ENCODE measurements at places on chromosomes 3 and 15.
A peak's percentile ranks its signal among the peaks of the same experiment; 100 is the strongest.

GRCh38 chr15:46703871-46704637 is 1013.3 kb upstream of the SEMA6D start:
- DNase-seq = no peak

GRCh38 chr3:126658584-126658983 is 3.7 kb upstream of the TXNRD3 start:
- no peak for DNase-seq

DNA sequence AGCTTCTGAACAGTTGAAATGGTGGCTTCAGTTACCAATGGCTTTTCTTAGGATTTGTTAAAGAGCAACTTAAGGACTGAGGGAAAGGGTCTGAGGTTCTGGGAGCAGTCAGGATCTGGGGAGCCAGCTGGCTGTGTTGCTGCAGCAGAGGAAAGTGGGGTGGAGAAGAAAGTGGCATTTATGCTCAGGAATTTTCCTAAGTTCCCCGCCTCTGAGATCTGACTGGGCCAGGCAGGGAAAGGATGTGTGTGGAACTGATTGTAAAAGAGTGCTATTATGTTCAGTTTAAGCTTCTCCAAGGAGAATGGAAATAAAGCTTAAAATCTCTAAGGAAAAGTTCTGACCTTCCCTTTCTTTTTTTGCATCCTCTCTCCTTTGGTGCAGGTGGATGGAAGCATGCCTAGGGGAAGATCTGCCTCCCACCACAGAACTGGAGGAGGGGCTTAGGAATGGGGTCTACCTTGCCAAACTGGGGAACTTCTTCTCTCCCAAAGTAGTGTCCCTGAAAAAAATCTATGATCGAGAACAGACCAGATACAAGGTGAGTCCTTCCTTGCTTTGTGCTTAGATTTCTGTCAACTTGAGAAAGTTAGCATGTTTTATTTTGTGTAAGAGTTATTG is 37.8 kb downstream of the IQGAP1 start:
- DNase-seq = no peak

DNA sequence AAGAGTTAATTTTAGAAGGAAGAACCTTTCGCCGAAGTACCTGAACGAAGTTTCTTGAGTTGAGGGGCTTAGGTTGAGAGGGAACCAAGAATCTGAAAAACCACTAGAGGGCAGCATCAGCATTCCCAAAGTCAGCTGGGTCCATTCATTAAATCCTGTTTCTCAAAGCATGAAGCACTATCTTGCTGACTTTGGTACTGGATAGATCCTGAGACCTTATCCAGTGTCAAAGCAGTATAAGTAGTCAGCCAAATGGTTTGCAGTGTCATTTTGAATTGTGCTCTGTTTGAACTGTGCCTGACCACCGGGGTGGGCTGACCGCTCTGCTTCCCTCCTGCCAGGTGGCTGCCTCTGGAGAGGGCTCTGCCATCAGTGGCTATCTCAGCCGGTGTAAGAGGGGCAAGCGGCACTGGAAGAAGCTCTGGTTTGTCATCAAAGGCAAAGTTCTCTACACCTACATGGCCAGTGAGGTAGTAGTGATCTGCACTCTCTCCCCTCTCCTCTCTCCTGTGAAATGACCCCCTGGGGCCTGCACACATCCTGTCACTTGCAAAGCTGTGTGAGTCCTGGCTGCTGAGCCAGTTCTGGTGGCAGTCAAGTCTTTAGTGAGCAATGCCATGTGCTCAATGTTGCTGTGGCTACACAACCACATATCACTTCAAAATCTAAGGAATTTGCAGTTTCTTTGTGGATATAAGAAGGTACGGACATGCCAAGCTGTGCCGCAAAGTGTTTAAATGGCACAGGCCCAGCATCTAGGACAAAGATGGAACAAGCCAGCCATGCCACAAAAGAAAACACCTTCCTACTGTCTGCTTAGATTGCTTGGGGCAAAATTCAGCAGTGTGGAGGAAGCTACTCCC is 21.4 kb upstream of the NR2C2 start:
- peak; percentile 83 for DNase-seq

DNA sequence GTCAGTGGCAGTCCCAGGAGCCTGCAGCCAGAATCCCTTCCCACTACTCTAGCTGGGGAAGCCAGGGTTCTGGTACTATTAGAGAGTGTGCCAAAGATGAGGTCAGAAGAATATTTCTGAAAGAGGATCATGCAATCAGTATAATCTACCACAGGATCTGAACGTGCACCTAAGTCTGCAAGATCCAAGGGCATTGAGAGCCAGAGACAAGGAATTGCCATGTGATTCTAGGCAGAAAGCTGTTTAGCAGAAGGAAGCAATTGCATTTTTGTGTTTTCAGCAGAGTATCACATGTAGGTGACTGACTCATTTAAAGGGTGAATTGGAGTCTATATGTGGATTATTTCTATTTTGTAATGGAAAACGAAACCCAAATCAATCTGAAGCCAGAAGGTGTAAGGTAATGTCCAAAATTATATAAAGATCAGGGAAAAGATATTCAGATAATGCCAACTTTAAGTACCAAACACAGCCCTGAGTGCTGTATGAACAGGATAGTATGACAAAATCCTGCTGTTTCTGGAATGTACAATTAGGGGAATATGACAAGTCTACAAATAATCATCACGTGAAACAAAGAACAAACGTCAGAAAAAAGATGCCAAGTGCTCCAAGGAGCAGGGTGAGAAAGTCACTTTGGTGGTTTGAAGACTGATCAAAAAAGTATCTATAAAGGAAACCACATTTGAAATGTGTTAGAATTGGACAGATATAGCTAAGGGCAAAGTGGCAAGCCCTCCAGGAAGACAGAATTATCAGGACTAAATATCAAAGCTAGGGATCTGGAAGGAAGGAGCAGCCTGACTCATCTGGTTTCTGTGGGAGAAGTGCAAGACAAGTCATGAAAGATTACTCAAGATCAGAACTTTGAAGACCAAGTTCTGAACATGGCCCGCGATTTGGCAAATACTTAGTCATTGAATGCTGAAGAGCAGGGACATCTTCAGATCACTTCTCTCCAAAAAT is 1036.6 kb downstream of the NTRK3 start:
- DNase-seq = no peak

DNA sequence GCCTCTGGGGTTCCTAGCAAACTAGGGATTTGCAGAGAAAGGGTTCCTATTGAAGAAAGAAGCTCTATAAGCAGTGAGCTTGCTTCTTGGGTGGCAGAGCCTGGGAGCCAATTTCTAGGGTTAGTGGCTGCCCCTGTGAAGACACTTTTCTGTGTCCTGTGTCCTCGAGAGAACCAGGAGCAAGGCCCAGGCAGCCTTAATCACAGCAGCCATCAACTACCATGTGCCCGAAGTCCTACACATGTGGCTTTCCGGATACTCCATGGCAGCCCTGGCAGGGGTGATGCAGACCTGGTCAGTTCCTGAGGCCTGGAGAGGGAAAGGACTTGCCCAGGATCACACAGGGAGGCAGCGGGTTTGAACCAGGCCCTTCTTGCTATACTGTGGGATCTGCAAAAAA is 27.7 kb upstream of the TSPAN3 start:
- DNase-seq = no peak

GRCh38 chr3:187769771-187770170 is 24.5 kb upstream of the BCL6 start:
- no peak for DNase-seq

- peak; percentile 46 for DNase-seq
Measured at GRCh38 chr3:187773233-187774184, 28.2 kb upstream of the BCL6 start.
